Activated CD4-positive, alpha-beta T cell treated with anti-CD3 and anti-CD28 coated beads, Interleukin-2, amount 10 ng/mL, durations not matched to agents 24 days and 14 days (primary cell): ENCODE measurements at places on chromosomes 7 and 10.

DNA sequence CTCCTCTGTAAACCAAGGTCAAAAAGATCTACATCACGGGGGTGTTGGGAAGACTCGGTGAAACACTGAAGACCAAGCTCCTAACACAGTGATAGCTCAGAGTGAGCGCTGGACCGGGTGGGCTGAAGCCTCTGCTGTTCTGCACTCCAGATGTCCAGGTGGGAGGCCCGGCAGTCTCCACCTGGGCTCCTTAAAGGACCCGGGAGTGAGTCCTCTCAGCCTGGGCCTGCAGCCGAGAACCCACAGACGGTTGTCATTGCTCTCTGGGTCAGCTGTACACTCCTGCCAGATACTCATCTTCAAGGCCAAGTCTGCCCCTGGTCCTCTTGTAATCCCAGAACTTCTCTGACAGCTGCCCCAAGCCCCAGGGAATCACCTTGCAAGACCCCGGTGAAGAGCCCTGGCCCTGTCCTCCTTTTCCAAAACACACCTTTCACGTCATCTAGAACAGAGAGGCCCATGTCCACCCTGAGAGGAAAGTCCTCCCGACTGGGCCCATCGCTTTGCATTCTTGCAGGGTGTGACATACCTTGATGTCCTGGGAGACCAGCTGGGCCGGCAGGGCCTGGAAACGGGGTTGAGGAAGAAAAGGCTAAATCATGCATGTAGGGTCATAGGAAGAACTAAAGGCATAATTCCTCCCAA is 43.7 kb downstream of the COL17A1 start:
- no peak for DNase-seq
- no peaks in the 10 kb centered on the region for H3K4me1 ChIP-seq
- no peak overlapping the region for H3K4me3 ChIP-seq
- no peaks in the 10 kb centered on the region for H3K27me3 ChIP-seq

GRCh38 chr10:26323219-26323618 is 106.6 kb downstream of the GAD2 start:
- peaks cover 27% of the 10 kb centered on the region for H3K27me3 ChIP-seq
- no peak overlapping the region for H3K4me3 ChIP-seq
- no peaks in the 10 kb centered on the region for H3K36me3 ChIP-seq
- DNase-seq, result no peak

- H3K27ac ChIP-seq, result no peak overlapping the region
- peaks cover 26% of the 10 kb centered on the region for H3K27me3 ChIP-seq
- H3K4me3 ChIP-seq, result no peak overlapping the region
- peaks cover 2% of the 10 kb centered on the region for H3K36me3 ChIP-seq
- peaks cover 15% of the 10 kb centered on the region for H3K4me1 ChIP-seq
Observed at GRCh38 chr7:100823140-100823525, 4.2 kb downstream of the EPHB4 start.

GRCh38 chr7:30815388-30815854 is 44.2 kb downstream of the MINDY4 start:
- no peak overlapping the region for H3K4me3 ChIP-seq
- H3K27ac ChIP-seq, result no peak overlapping the region
- no peaks in the 10 kb centered on the region for H3K36me3 ChIP-seq
- no peaks in the 10 kb centered on the region for H3K27me3 ChIP-seq
- DNase-seq, result no peak
- H3K4me1 ChIP-seq, result no peaks in the 10 kb centered on the region

DNA sequence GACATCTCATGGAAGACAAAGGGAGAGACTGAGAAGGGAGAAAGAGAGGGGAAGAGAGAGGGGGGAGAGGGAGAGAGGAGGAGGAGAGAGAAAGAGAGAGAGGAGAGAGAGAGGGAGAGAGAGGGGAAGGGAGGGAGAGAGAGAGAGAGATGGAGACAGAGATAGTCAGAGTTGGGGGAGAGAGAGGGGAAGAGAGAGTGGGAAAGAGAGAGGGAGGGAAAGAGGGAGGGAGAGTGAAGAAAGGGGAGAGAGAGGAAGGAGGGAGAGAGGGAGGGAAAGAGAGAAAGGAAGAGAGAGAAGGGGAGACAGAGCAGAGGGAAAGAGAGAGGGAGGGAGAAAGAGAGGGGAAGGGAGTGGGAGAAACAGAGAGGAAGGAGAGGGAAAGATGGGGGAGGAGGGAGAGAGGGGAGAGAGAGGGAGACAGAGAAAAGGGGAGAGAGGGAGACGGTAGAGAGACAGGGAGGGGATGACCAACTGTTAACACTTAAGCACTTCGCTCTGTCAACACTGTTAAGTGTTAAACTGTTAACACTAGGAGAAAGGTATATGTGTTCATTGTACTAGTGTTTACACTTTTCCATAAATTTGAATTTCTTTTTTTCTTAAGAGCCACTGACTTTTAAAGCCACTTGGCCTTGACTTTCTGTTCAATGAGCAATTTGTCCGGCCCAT is 21.8 kb upstream of the SDK1 start:
- H3K27me3 ChIP-seq, result peaks cover 3% of the 10 kb centered on the region
- H3K27ac ChIP-seq, result no peak overlapping the region
- H3K36me3 ChIP-seq, result no peaks in the 10 kb centered on the region
- DNase-seq, result no peak

DNA sequence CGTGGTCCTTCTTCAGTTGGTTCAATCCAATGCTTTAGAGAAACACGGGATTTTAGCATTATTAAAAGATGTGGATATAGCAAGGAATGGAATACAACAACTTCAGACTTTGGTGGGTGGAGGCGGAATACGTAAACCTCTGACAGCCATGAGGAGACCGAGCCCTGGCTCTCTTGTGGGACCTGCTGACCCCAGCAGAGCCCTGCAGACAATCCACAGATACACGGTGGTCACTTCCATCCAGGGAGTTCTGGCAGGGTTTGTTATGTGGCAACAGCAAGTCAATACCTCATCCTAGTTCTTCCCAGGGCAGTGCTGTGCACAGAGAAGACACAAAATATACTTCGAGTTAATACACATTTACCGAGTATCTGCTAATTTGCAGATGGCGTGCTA is 118.5 kb upstream of the DIP2C start:
- peaks cover 31% of the 10 kb centered on the region for H3K36me3 ChIP-seq
- no peak overlapping the region for H3K27ac ChIP-seq
- DNase-seq, result no peak
- no peaks in the 10 kb centered on the region for H3K27me3 ChIP-seq

GRCh38 chr7:108190891-108191290 is 60.7 kb upstream of the LAMB4 start:
- H3K27me3 ChIP-seq, result peaks cover 2% of the 10 kb centered on the region
- H3K27ac ChIP-seq, result no peak overlapping the region
- no peaks in the 10 kb centered on the region for H3K4me1 ChIP-seq
- no peak overlapping the region for H3K4me3 ChIP-seq

GRCh38 chr7:149873074-149873969 is at the start of gene ATP6V0E2:
Gene ATP6V0E2, plus strand, starts transcription at chr7:149873969. Its CDS starts 97 bp downstream, at chr7:149874066.
- peaks cover 71% of the 10 kb centered on the region for H3K4me1 ChIP-seq
- H3K36me3 ChIP-seq, result peaks cover 12% of the 10 kb centered on the region
- peak; percentile 98 for DNase-seq
- peak within 1 kb of the TSS; percentile 92 for H3K27ac ChIP-seq
- H3K27me3 ChIP-seq, result no peaks in the 10 kb centered on the region

DNA sequence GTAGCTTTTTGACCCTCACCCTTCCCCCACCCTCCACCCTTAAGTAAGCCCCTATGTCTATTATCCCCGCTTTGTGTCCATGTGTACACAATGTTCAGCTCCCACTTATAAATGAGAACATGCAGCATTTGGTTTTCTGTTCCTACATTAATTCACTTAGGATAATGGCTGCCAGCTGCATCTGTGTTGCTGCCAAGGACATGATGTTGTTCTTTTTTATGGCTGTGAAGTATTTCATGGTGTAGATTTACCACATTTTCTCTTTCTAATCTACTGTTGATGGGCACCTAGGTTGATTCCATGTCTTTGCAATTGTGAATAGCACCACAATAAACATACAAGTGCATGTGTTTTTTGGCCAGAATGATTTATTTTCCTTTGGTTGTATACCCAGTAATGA is 232.2 kb downstream of the CACNA2D1 start:
- DNase-seq, result no peak
- H3K36me3 ChIP-seq, result no peaks in the 10 kb centered on the region
- no peaks in the 10 kb centered on the region for H3K27me3 ChIP-seq
- H3K4me1 ChIP-seq, result no peaks in the 10 kb centered on the region

DNA sequence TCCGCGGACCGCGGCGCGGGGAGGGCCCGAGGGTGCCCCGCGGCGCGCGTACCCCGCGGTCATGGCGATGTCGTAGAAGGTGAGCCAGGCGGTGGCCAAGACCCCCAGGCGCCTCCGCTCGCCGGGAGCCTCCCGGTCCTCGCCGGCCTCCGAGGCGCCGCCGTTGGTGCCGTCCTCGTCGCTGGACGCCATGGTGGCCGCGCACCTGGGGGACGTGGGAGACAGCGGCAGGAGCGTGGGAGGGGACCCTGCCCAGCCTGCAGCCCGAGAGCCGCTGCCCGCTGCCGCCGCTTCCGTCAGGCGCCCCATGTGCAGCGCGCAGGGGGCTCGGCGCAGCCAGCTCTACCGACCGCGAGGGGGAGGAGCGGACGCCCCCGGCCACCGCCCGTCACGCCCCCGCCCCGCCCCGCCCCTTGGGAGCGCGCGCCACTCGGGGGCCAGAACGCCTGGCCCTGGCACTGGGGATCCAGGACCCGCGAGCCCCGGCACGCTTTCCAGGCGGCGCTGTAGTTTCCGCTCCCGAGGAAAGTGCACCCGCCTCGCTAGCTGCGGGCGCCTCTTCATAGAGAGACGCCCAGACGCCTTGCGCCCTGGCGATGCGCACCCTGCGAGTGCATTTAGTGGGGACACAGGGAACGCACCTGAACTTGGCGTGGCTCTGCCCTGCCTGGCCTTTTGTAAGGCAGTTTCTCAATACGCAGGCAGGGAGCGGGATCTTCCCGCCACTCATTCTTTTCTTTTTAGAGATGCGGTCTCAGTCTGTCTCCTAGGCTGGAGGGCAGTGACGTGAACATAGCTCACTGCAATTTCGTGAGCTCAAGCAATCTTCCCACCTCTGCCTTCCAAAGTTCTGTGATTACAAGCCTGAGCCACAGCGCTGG is at the start of gene HACD1:
Gene HACD1 (minus strand): TSS at position 344 of the 881 bp plus-strand sequence. CDS start 35 bp downstream, at position 309.
- peaks cover 29% of the 10 kb centered on the region for H3K27me3 ChIP-seq
- no peaks in the 10 kb centered on the region for H3K36me3 ChIP-seq
- peak within 1 kb of the TSS; percentile 48 for H3K27ac ChIP-seq

DNA sequence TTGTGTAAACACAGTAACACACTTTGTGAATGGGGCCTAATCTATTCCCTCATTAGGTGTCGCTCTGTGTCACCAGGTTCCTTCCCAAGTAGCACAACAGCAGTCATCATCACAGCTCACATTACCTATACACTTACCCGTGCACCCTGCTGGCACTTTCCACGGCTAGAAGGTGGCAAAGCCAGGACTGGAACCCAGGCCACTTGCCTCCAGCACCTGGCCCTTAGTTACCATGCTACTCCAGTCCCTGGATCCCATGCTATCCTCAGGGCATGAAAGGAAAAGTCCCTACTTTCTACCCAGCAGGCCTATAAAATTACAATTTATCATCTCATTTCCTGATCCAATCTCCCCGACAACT is 18.4 kb downstream of the SMURF1 start:
- H3K4me3 ChIP-seq, result no peak overlapping the region
- no peak overlapping the region for H3K27ac ChIP-seq
- peaks cover 7% of the 10 kb centered on the region for H3K4me1 ChIP-seq

- H3K4me1 ChIP-seq, result no peaks in the 10 kb centered on the region
- H3K27ac ChIP-seq, result no peak overlapping the region
- H3K36me3 ChIP-seq, result no peaks in the 10 kb centered on the region
- H3K4me3 ChIP-seq, result no peak overlapping the region
Observed at GRCh38 chr10:126640401-126640800, 30.1 kb downstream of the C10orf90 start.

DNA sequence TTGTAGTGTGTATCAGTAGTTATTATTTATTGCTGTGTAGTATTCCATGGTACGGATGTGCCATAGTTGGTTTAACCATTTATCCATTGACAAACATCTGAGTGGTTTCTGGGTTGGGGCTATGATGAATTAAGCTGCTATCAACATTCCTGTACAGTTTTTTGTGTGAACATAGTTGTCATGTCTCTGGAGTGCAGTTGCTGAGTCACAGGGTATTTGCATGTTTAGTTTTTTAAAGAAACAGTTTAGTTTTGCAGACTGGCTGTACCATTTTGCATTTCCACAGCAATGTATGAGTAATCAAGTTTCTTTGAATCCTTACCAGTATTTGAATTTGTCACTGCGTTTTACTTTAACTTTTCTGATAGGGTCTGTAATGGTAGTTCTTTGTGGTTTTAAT is 516.7 kb upstream of the CELF2 start:
- H3K4me1 ChIP-seq, result no peaks in the 10 kb centered on the region
- DNase-seq, result no peak
- no peaks in the 10 kb centered on the region for H3K27me3 ChIP-seq
- no peak overlapping the region for H3K4me3 ChIP-seq

DNA sequence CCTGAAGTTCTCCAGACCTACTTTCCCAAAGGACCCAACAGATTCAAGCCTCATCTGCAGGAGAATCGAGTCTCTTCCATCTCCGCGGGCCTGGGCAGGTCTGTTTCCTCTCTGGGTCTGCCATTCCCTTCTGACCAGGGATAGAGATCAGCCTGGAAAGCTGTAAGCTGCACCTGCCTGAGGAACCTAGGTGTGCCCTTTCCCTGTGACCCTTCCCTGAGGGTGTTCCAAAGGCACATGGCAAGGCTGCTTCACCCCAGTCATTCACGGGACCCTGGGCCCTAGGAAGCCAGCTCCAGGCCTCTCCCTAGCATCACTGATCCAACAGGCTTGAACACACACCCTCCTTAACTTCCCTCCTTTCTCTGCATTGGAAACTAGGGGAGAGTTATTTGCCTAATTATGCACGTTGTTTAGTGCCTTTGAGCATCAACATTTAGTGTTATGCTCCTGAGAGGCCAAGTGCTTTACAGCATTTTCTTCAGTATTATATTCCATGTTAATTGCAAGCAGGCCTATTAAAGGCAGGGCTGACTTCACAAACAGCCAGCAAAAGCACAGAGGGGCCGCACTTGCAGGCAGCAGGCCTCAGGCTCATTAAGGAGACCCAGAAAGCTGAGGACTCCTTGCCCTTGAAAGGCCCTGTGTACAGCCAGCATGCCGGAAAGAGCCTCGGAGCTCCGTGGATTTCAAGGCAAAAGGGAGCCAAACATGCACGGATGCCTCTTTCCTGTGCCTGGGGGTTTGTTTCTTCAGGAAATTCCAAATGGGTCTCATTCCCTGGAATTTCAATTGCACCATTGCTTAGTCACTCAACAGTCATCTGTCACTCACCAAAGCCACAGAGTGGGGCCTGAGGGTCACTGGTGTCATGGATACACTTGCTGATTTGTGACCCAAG is 91.0 kb upstream of the FAM20C start:
- H3K4me1 ChIP-seq, result peaks cover 5% of the 10 kb centered on the region
- no peak for DNase-seq
- no peaks in the 10 kb centered on the region for H3K36me3 ChIP-seq
- peaks cover 8% of the 10 kb centered on the region for H3K27me3 ChIP-seq
